ENCODE measurements at places on chromosomes 13 and 19.

GRCh38 chr13:28117689-28118377 is 17.5 kb upstream of the FLT3 start:
- no peak for DNase-seq

- DNase-seq, result no peak
These were observed 288.9 kb downstream of the KCNRG start for GRCh38 chr13:50303963-50304721.

- DNase-seq, result no peak
These were observed 29.4 kb downstream of the ZNRF4 start for GRCh38 chr19:5484398-5485285.

DNA sequence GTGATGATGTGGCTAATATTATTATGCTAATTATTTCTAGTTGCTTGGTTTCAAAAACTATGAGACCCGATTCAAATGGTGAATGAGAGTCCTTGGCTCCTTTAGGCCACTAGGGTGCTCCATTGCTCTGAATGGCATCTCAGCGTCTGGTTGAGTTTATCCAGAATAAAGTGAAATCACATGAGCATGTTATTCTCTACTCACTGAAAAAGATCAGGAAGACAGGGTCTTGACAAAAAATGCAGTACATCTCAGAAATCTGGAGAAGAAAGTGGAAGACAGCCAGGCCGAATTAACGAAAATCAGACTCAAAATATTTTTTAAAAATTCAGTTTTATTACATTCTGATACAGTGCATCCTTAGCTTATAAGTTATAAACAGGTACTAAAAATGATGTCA is 516.2 kb downstream of the MYO16 start:
- no peak for DNase-seq
